Bladder microvascular endothelial cell (primary cell): ENCODE measurements at places on chromosomes 3 and 15. TPM values are rescaled to one million over a fixed set of nuclear protein-coding genes. Genes with fewer than 3 reads are reported as not detected.

STAC gene
- total RNA-seq = 7.4 and 12.5 TPM in 2 replicates

CPLX3 gene
- total RNA-seq = not detected in 2 replicates

DGKG gene
- 0.16 and 0.94 TPM in 2 replicates for total RNA-seq

GOLGA6A gene
- not detected in 2 replicates for total RNA-seq

CRABP1 gene
- total RNA-seq = not detected in 2 replicates

MFGE8 gene
- total RNA-seq = 28.7 and 90.1 TPM in 2 replicates

MYEF2 gene
- 7.0 and 34.7 TPM in 2 replicates for total RNA-seq

GOLGA6L1 gene
- total RNA-seq = not detected in 2 replicates

PATL2 gene
- 0.06 and 0.16 TPM in 2 replicates for total RNA-seq

RARRES1 gene
- total RNA-seq = 2.1 and 2.3 TPM in 2 replicates

FRMD5 gene
- 0.49 and 15.6 TPM in 2 replicates for total RNA-seq

OIP5 gene
- 4.4 and 5.3 TPM in 2 replicates for total RNA-seq

CYP8B1 gene
- not detected in 2 replicates for total RNA-seq

ADPRH gene
- 7.1 and 12.3 TPM in 2 replicates for total RNA-seq
